ENCODE measurements at places on chromosomes 11 and 22.
A peak's percentile ranks its signal among the peaks of the same experiment; 100 is the strongest.

DNA sequence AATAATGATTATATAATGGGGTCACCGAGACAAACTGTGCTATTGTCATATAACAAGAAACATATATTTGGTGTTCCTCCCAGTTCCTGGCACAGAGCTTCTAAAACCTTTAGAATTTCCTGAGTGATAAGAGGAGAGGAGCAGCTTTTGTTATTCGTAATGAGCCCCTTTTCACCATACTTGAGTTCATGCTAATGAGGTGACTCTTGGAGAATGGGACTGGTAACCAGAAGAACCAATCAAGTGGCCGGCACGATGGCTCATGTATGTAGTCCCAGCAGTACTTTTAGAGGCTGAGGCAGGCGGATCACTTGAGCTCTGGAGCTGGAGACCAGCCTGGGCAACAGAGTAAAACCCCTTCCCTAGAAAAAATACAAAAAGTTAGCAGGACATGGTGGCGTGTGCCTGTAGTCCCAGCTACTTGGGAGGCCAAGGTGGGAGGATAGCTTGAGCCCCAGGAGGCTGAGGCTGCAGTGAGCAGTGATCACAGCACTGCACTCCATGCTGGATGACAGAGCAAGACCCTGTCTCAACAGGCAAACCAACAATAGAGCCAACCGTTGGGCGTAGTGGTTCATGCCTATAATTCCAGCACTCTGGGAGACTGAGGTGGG lies 62.7 kb upstream of the FTH1 start:
- no peak for DNase-seq

DNA sequence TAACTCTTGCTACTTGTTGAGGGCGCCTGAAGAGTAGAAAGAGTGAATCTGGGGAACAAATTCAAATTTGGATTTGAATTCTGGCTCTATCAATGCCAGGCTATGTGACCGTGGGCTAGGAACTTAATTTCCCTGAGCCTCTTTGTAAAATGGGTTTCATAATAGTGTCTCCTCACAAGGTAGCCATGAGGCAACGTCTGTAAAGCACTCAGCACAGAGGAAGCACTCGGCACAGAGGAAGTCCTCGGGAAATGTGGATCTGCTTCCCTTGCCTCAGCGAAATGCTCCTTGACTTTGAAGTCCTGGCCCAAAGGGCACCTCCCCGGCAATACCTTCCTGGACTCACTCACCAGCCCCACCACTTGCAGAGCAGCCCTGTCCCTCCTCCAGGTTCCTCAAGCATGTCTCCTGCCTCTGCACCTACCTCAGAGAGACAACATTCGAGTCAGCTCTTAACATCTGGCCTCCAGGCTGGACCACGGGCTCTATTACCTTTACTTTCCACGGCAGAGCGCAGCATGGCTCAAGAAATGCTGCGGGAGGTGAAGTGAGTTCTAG lies 17.7 kb downstream of the CD6 start:
- DNase-seq, result no peak

- no peak for DNase-seq
These were observed 519.6 kb upstream of the TENM4 start for GRCh38 chr11:79960461-79960860.

- no peak for DNase-seq
These were observed 395.7 kb downstream of the MN1 start for GRCh38 chr22:27405672-27406388.

DNA sequence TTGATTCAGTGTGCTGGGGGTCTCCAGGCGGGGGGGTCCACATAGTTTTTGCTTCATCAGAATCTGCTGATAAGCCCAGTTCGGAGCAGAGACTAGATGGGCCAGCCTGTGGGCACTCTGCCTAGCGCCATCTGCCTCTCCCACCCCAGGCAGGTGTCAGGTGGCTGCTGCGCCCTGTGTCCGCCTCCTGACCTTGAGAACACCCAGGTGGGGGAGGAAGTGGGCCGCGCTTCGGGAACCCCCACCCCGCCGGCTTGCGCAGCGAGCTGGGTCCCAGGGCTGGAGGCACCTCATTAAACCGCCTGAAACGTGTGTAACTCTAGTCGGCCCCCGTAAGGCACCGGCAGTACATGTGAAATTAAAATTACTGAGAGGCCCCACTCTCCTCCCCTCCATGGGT lies 113.6 kb downstream of the KCNQ1 start:
- DNase-seq, result no peak

DNA sequence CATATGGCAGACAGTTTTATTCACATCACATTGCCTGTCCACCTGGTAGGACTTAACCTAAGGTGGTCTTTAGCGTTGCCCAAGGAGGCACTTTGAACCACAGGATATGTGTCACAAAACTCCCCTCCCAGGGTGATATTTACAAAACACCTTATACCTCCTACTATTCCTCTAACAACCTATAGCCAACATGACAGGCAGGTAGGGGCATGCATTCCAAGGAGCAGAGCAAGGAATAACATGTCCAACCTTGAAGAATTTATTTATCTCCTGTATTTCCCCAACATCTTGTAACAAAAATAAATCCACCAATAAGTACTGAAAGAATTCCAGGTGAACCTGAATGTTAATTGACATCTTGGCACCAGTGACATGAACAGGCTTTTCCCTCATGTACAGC lies 60.5 kb downstream of the SVIP start:
- DNase-seq, result no peak

DNA sequence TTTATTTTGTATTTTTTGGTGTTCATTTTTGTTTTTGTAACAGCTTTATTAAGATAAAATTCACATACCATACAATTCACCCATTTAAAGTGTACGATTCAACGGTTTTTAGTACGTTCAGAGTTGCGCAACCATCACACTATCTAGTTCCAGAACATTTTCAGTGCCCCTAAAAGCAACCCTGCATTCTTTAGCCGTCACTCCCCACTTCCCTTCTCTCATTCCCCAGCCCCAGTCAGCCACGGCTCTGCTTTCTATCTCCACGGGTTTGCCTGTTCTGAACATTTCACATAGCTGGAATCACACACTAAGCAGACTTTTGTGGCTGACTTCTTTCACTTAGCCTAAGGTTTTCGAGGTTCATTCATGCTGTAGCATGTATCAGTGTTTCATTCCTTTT lies 9.6 kb upstream of the KCNQ1OT1 start:
- no peak for DNase-seq

GRCh38 chr11:17541330-17541885 lies 2.8 kb downstream of the USH1C start:
- no peak for DNase-seq

GRCh38 chr11:130448416-130449309 lies at the start of gene ADAMTS15:
Gene ADAMTS15, plus strand, starts transcription at chr11:130448645. Its CDS starts 329 bp downstream, at chr11:130448974.
- peak; percentile 82 for DNase-seq
